ENCODE measurements at places on chromosomes 1 and 21. TPM values are rescaled to one million over a fixed set of nuclear protein-coding genes. Genes with fewer than 3 reads are reported as not detected.

Gene CGN
- total RNA-seq, result 28.1 TPM

- DNase-seq, result no peak
These were observed 87.2 kb downstream of the TGFBR3 start for GRCh38 chr1:91798740-91799139.

GRCh38 chr1:208825300-208825699, 581.1 kb upstream of the PLXNA2 start:
- no peak for DNase-seq

Gene MDM4
- 63.5 TPM for total RNA-seq

DNA sequence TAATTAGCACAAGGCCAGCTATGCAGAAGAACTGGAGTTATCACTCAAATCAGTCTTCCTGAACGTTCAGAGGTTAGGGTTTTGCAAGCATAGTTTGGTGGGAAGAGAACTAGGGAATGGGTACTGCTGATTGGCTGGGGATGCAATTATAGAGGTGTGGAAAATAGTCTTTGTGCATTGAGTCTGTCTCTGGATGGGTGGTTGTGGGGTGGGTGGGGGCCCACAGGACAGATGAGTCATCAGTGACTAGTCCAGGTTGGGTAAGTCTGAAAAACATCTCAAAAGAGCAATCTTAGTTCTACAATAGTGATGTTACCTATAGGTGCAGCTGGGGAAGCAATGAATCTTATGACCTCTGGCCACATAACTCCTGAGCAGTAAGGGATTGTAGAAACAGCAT, 89.7 kb upstream of the HMCN1 start:
- DNase-seq, result no peak

- no peak for DNase-seq
These were observed 277.3 kb upstream of the FMN2 start for GRCh38 chr1:239814306-239814881.

DNA sequence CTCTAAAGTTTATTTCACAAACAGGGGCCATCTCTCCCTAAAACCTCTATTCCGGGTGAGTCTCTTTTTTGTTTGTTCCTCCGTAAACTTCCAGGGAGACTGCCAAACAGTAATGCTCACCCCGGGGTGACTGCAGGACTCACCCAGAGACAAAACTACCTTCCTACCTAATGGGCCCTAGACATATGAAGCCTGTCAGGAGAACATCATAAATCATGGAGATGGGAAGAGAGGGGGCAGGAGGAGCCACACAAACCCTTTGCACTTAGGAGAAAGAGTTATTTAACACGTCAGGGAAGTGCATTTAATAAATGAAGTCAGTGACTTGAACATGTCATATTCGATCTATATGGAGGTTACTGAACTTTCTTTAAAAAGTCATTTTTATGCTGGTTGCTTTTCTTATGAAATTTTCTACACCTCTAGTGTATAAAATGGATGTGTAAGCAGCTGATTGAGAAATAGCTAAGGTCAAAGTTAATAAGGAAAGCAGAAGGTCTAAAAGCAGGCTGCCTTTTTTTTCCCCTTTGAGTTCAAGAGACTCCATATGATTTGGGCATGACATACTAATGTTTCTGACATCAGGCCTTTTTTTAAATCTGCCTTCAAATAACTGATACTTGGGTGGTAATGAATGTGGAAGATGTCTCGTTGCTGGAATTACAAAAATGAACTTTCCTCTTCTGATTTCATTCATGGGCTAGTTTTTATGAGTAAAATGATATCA, 286.9 kb upstream of the USP25 start:
- no peak for DNase-seq

- DNase-seq, result no peak
These were observed at the start of gene TNFRSF9 for GRCh38 chr1:7940745-7941436. TSS of gene TNFRSF9 (minus strand) at chr1:7940839. CDS start at chr1:7939994, 845 bp downstream.

DNA sequence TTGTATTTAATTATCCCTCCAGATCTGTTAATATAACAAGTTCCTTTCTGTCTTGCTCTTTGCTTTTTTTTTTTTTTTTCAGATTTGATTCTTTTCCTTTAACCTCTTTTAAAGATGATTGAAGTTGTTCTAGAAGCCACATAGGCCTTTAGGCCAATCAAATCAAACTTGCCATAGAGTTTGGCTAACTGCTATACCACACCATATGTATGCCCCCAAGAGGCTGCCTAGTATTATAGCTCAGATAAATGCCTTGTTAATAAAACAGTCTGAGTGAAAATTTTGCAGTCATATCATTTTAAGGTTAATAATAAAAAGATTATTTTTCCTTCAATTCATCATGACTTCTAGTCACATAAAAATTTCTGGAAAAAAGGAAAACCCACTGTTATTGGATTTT, 696.0 kb upstream of the CHRM3 start:
- no peak for DNase-seq

Gene BACE2
- 94.4 TPM for total RNA-seq

Gene ARTN
- total RNA-seq, result not detected

Gene ETNK2
- total RNA-seq, result 16.8 TPM

- no peak for DNase-seq
These were observed 143.6 kb upstream of the BACE2 start for GRCh38 chr21:41024341-41024740.

Measured in breast epithelium (tissue), 4 donors.